ENCODE measurements at places on chromosomes 4 and X. TPM values are rescaled to one million over a fixed set of nuclear protein-coding genes. Genes with fewer than 3 reads are reported as not detected.

XK gene
- 0.66 TPM for total RNA-seq

CHIC2 gene
- total RNA-seq: 47.5 TPM

DAPP1 gene
- 2.7 TPM for total RNA-seq

CABS1 gene
- not detected for total RNA-seq

ANOS1 gene
- 4.9 TPM for total RNA-seq

GRCh38 chrX:124250835-124251437 is 81.5 kb upstream of the TEX13D start:
- peaks cover 15% of the 10 kb centered on the region for H3K27me3 ChIP-seq
- no peaks in the 10 kb centered on the region for H3K4me1 ChIP-seq
- H3K4me3 ChIP-seq: no peak overlapping the region
- DNase-seq: no peak
- H3K27ac ChIP-seq: no peak overlapping the region
- no peaks in the 10 kb centered on the region for H3K36me3 ChIP-seq

GRCh38 chrX:149916745-149917392 is 12.5 kb upstream of the HSFX4 start:
- no peak for DNase-seq
- H3K36me3 ChIP-seq: no peaks in the 10 kb centered on the region
- H3K4me1 ChIP-seq: no peaks in the 10 kb centered on the region
- H3K27me3 ChIP-seq: no peaks in the 10 kb centered on the region
- no peak overlapping the region for H3K4me3 ChIP-seq

- H3K36me3 ChIP-seq: no peaks in the 10 kb centered on the region
- H3K27me3 ChIP-seq: no peaks in the 10 kb centered on the region
- no peaks in the 10 kb centered on the region for H3K4me1 ChIP-seq
- no peak for DNase-seq
- no peak overlapping the region for H3K27ac ChIP-seq
Measured at GRCh38 chr4:15936495-15936894, 2.0 kb downstream of the FGFBP1 start.

DNA sequence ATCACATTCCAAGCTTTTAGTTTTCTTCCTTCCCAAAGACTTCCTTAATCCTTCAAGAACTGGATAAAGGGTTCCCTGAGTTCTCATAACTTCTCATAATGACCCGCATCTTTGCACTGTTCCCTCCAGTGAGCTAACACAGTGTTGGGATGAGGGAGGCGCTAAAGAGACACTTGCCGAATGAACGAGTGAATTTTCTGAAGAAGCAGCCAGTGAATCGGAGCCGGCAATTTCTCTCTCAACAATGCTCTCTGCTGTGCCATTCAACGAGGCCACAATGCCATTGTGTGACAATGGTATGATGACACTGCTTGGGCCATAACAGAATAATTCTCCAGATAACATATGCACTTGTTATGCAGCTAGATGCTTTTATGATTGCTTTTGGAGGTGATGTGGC is 51.4 kb upstream of the ZFP42 start:
- no peak overlapping the region for H3K27ac ChIP-seq
- no peaks in the 10 kb centered on the region for H3K4me1 ChIP-seq
- no peak overlapping the region for H3K4me3 ChIP-seq
- H3K27me3 ChIP-seq: no peaks in the 10 kb centered on the region
- no peaks in the 10 kb centered on the region for H3K36me3 ChIP-seq

GRCh38 chr4:168696826-168697225 is 200.0 kb downstream of the PALLD start:
- DNase-seq: no peak
- H3K4me3 ChIP-seq: no peak overlapping the region
- H3K36me3 ChIP-seq: no peaks in the 10 kb centered on the region
- no peaks in the 10 kb centered on the region for H3K27me3 ChIP-seq
- H3K4me1 ChIP-seq: no peaks in the 10 kb centered on the region

GRCh38 chr4:159042097-159042605 is 60.7 kb upstream of the RAPGEF2 start:
- no peak overlapping the region for H3K4me3 ChIP-seq

DNA sequence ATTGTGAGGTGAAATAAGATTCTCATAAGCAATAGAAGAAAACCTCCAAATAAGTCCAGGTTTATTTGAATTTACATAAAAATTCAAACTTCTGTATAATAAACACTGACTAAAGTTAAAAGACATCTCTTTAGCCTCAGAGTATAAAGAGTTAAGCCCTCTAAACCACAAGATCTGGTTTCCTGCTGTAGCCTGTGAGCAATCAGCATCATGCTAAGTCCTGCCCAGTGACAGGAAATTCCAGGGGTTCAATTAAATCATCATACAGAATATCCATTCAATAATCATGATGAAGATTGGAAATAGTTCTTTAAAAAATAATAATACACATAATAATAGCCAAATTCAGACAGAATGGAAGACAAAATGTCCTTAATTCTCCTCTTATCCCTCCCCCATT is 139.2 kb upstream of the DGKK start:
- no peak overlapping the region for H3K4me3 ChIP-seq
- H3K27ac ChIP-seq: no peak overlapping the region
- no peak for DNase-seq
- H3K4me1 ChIP-seq: no peaks in the 10 kb centered on the region
- H3K36me3 ChIP-seq: no peaks in the 10 kb centered on the region

GRCh38 chr4:160414496-160414895 is 1311.6 kb downstream of the RAPGEF2 start:
- no peak overlapping the region for H3K4me3 ChIP-seq
- H3K4me1 ChIP-seq: no peaks in the 10 kb centered on the region
- no peak for DNase-seq
- H3K27ac ChIP-seq: no peak overlapping the region
